ENCODE measurements at places on chromosomes 1 and 21. TPM values are rescaled to one million over a fixed set of nuclear protein-coding genes. Genes with fewer than 3 reads are reported as not detected.

GRCh38 chr1:59352065-59352464 lies 55.2 kb downstream of the FGGY start:
- H3K36me3 ChIP-seq: no peaks in the 10 kb centered on the region
- H3K27me3 ChIP-seq: no peaks in the 10 kb centered on the region
- no peak overlapping the region for H3K27ac ChIP-seq
- DNase-seq: no peak

DNA sequence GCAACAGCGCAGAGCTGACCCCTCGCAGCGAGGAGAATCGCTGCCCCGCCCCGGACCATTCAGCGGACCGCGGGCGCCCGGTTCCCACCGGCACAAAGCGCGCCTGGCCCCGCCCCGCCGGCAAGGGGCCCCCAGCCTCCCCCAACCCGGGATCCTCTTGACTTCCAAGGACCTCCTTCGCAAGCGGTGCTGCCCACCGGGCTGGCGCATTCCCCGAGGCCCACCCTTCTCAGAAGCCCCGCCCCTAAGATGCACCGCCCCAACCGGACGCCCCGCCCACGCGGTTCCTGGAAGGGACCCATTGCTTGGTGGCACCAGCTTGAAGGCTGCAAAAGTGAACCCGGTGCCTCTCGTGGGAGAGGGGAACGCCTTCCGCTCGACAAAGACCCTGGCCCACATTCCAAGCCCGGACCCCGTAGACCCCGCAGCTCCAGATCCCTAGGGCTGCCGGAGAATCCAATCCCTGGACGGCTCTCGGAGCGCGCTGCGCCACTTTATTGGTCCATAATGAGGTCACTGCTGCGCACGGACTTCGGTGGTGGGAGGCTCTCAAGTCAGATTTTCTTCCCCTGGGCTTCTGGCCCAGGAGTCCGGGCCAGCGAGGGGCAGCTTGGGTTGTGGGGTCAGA lies 2.0 kb downstream of the HES3 start:
- H3K4me3 ChIP-seq: no peak overlapping the region
- no peak for DNase-seq
- H3K4me1 ChIP-seq: peaks cover 31% of the 10 kb centered on the region
- H3K27me3 ChIP-seq: peaks cover 99% of the 10 kb centered on the region
- no peak overlapping the region for H3K27ac ChIP-seq

DNA sequence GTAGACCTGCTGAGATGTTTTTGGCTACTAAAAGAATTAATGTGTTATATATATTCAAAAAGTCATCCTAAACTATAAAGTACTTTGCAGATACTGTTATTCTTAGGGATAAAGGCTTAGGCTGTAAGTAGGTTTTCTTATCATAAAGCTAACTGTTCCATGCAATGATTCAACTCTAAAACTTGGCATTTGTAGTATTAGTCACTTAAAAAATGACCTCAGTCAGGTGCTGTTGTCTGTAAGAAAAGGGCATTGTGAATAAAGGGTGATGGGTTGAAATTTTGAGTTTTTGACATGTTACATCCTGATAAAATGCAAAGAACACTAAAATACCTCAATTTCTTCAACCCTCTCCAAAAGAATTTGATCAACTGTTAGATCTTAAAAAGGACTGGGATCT lies 32.9 kb downstream of the ADCY10 start:
- no peaks in the 10 kb centered on the region for H3K27me3 ChIP-seq
- DNase-seq: no peak
- no peaks in the 10 kb centered on the region for H3K36me3 ChIP-seq

GRCh38 chr1:54791880-54792522 lies 9.1 kb downstream of the TTC22 start:
- H3K4me1 ChIP-seq: peaks cover 26% of the 10 kb centered on the region
- no peak overlapping the region for H3K27ac ChIP-seq
- no peaks in the 10 kb centered on the region for H3K36me3 ChIP-seq
- DNase-seq: no peak
- H3K4me3 ChIP-seq: no peak overlapping the region

- no peaks in the 10 kb centered on the region for H3K36me3 ChIP-seq
- H3K27ac ChIP-seq: no peak overlapping the region
- H3K27me3 ChIP-seq: no peaks in the 10 kb centered on the region
- no peaks in the 10 kb centered on the region for H3K4me1 ChIP-seq
- no peak for DNase-seq
- H3K4me3 ChIP-seq: no peak overlapping the region
These were observed 79.0 kb downstream of the HS2ST1 start for GRCh38 chr1:86993269-86993985.

DNA sequence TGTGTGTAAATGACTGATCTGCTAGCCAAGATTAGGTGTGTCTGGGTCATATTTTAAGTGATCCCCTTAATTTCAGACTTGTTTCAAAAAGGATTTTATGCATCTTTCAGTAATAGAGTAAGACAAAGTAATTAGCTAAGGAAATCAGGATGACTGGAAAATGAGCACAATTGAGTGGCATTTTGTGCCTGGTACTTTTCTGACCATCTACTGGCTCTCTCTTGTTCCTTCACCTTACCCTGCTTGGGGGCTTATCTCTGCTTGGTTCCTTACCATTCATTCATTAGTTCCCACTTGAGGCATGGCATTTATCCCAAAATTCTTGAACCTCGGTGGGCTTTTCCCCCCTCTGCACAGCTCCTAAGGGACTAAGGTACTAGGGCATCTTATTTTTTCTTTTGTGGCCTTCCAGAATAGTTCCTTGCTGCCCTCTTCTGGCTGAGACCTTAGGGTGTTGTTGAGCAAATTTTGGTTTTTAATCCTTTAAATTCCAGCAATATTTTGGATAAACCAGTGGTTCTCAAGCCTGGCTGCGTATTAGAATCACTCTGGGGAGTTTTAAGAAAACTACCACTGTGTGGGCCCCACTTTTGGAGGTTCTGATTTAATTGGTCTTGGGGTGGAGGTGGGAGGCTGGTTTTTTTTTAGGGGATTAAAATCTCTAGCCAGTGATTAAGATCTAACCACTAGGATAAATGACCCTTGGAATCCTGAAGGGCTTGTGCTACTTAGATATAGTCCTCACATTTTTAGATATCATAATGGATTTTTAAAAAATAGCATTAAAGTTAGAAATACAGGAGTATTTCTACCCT lies 50.8 kb downstream of the HS2ST1 start:
- no peak for DNase-seq
- H3K27ac ChIP-seq: no peak overlapping the region
- no peaks in the 10 kb centered on the region for H3K27me3 ChIP-seq

- H3K4me3 ChIP-seq: no peak overlapping the region
- no peaks in the 10 kb centered on the region for H3K27me3 ChIP-seq
- DNase-seq: no peak
- no peaks in the 10 kb centered on the region for H3K36me3 ChIP-seq
These were observed 9.5 kb upstream of the PIGR start for GRCh38 chr1:206955476-206956451.

GRCh38 chr1:223240122-223240521 lies 97.1 kb upstream of the TLR5 start:
- no peak for DNase-seq
- no peaks in the 10 kb centered on the region for H3K27me3 ChIP-seq
- H3K27ac ChIP-seq: no peak overlapping the region

DNA sequence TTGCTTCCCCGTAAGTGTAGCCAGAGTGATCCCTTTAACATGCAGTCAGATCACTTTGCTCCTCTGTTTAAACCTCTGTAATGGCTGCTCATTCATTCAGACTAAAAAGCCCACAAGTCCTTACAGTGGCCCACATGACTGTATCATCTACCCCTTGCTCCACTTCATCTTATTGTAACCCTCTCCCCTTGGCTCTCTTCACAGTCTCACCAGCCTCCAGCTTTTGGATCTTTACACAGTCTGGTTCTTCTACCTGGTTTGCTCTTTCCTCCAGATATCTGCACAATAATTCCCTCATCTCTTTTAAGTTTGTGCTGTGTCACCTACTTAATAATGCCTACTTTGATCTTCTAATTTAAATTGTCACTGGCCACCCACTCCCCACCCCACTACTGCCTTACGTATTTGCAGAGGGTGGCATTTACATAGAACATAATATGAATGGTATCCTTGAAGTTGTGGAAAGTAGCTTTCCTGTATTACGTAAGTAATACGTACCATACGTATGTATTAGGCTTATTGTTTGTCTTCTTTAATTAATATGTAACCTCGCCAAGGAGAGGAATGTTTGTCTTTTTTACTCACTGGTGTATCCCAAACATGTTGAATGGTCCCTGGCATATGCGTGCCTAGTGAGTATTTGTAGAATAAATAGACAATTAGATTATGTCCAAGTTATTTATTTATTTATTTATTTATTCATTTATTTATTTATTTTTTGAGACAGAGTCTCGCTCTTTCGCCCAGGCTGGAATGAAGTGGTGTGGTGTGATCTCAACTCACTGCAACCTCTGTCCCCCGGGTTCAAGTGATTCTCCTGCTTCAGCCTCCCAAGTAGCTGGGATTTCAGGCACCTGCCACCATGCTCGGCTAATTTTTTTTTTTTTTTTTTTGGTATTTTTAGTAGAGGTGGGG lies 48.6 kb downstream of the TSNAX start:
- no peaks in the 10 kb centered on the region for H3K4me1 ChIP-seq
- H3K36me3 ChIP-seq: no peaks in the 10 kb centered on the region
- H3K27ac ChIP-seq: no peak overlapping the region
- DNase-seq: no peak
- H3K4me3 ChIP-seq: no peak overlapping the region
- H3K27me3 ChIP-seq: no peaks in the 10 kb centered on the region

DNA sequence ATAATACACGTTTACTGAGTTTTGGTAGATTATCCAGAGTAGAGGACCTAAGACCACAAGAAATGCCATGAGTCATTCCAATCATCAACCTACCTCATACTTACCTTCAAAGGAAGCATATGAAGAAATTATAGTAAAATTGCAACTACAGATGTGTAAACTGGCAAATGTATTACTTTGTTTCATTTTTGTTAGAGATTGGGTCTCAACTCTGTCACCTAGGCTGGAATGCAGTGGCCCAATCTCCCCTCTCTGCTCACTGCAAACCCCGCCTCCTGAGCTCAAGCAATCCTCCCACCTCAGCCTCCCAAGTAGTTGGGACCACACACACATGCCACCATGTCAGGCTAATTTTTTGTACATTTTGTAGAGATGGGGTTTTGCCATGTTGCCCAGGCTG lies 5.2 kb downstream of the TMCO1 start:
- H3K27ac ChIP-seq: no peak overlapping the region
- peaks cover under 1% of the 10 kb centered on the region for H3K36me3 ChIP-seq
- no peak for DNase-seq
- no peaks in the 10 kb centered on the region for H3K4me1 ChIP-seq

GRCh38 chr21:41387042-41387819 lies 25.4 kb downstream of the MX2 start:
- peak overlapping the region; percentile 56 for H3K27ac ChIP-seq
- no peaks in the 10 kb centered on the region for H3K4me1 ChIP-seq
- H3K4me3 ChIP-seq: no peak overlapping the region
- no peaks in the 10 kb centered on the region for H3K27me3 ChIP-seq

- DNase-seq: no peak
- H3K27ac ChIP-seq: no peak overlapping the region
- H3K4me3 ChIP-seq: no peak overlapping the region
- no peaks in the 10 kb centered on the region for H3K36me3 ChIP-seq
These were observed 25.9 kb downstream of the DYRK1A start for GRCh38 chr21:37392441-37392840.

DNA sequence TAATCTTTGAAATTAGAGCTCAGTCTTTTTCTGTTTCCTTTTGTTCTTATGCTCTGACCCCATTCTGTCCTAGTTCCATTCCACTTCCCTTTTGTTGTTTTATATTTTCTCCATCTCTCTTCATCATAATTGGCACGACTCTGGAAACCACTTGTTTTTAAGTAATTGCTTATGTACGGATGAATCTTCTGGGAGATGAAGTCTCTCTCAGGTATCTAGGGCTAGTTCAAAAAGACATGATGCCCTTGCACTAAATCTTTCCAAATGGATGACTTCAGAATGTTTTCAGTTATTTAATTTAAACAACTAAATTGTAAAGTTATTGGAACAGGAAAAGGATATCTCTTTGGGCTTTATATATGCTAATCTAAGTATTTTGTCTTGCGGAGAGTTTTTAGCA lies at the start of gene OR6F1:
OR6F1 (minus strand) TSS at position 101 of the 400 bp plus-strand sequence. CDS start 3,891 bp downstream, outside the sequence.
- no peak within 1 kb of the TSS for H3K27ac ChIP-seq
- H3K4me3 ChIP-seq: no peak within 1 kb of the TSS
- no peaks in the 10 kb centered on the region for H3K27me3 ChIP-seq
- DNase-seq: no peak
- no peaks in the 10 kb centered on the region for H3K36me3 ChIP-seq
- no peaks in the 10 kb centered on the region for H3K4me1 ChIP-seq

GRCh38 chr1:152878042-152878441 lies at the start of gene SMCP:
SMCP (plus strand) TSS chr1:152878322; CDS start chr1:152884423, 6,101 bp downstream.
- DNase-seq: no peak
- no peak within 1 kb of the TSS for H3K4me3 ChIP-seq
- H3K4me1 ChIP-seq: no peaks in the 10 kb centered on the region
- H3K27me3 ChIP-seq: no peaks in the 10 kb centered on the region
- no peak within 1 kb of the TSS for H3K27ac ChIP-seq

- no peaks in the 10 kb centered on the region for H3K4me1 ChIP-seq
- no peak overlapping the region for H3K27ac ChIP-seq
- H3K4me3 ChIP-seq: no peak overlapping the region
- no peaks in the 10 kb centered on the region for H3K36me3 ChIP-seq
- DNase-seq: no peak
These were observed 79.0 kb upstream of the KRTAP19-8 start for GRCh38 chr21:31117128-31117916.

GRCh38 chr1:10644307-10645128 lies 151.9 kb downstream of the CASZ1 start:
- H3K27me3 ChIP-seq: no peaks in the 10 kb centered on the region
- H3K4me1 ChIP-seq: no peaks in the 10 kb centered on the region
- DNase-seq: no peak
- peak overlapping the region; percentile 85 for H3K27ac ChIP-seq
- H3K36me3 ChIP-seq: peaks cover 63% of the 10 kb centered on the region
- no peak overlapping the region for H3K4me3 ChIP-seq

DNA sequence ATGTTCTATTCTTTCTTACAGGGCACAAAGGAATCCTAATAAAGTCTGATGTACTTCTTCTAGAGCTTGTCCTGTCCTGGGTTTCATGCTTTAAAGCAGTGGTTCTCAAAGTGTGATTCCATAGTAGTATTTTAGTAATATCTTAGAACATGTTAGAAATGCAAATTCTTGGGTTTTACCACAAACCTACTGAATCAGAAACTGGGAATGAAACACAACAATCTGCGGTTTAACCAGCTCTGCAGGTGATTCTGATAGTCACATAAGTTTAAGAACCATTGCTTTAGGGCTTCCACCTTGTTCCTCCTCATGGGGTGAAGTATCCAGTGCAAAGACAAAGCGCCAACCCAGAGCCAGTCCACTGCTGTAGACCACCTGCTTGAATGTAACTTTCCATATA lies 41.1 kb downstream of the NGF start:
- H3K4me1 ChIP-seq: no peaks in the 10 kb centered on the region
- no peak overlapping the region for H3K4me3 ChIP-seq
- no peaks in the 10 kb centered on the region for H3K27me3 ChIP-seq
- H3K36me3 ChIP-seq: no peaks in the 10 kb centered on the region
- no peak for DNase-seq
- H3K27ac ChIP-seq: no peak overlapping the region

- H3K4me1 ChIP-seq: no peaks in the 10 kb centered on the region
- no peak overlapping the region for H3K4me3 ChIP-seq
- DNase-seq: no peak
- no peaks in the 10 kb centered on the region for H3K36me3 ChIP-seq
- no peak overlapping the region for H3K27ac ChIP-seq
These were observed 284.3 kb downstream of the RWDD3 start for GRCh38 chr1:95518310-95518709.

Gene POU2F1
- total RNA-seq: 35.5 TPM

Gene PPCS
- total RNA-seq: 99.9 TPM

Gene ZFP69B
- total RNA-seq: 0.55 TPM

Gene DRAXIN
- total RNA-seq: 0.36 TPM

Gene LPAR3
- not detected for total RNA-seq
